ENCODE measurements at places on chromosomes 3 and 15.

DNA sequence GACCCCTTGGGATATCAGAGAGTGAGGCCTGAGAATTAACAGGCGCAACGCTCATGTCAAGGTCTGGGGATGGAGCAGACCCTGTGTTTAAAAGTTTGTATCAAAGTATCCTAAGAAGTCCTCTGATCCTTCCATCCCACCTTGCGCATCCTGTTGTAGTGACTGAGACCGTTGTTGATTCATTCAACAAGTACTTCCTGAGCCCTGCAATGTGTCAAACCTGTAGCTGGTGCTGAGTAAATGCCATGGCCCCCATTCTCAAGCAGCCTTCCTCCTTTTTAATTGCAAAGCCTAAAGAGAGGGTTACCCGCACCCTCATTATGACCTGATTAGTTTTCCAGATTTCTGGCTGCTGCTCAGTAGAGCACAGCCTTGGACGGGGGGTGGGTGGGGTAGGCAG is 46.4 kb downstream of the RPLP1 start:
- no peak for DNase-seq

DNA sequence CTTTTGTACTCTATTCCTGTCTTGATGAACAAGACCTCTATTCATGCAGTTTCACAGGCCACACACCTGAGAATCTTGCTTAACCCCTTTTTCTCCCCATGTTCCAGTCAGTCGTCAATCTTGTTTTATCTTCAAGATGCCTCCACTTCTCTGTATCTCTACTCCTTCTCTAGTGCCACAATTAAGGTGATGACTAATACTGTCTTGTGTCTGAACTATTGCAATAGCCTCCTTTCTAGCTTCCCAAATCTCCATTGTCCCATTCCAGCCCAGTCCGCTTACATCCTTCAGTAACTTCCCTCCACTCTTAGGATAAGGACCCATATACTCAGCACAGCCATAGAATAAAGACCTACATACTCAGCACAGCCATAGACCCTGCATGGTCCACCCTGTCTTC is 24.7 kb downstream of the CHST14 start:
- no peak for DNase-seq

GRCh38 chr3:128987302-128988100 is 6.4 kb downstream of the CFAP92 start:
- DNase-seq = no peak

DNA sequence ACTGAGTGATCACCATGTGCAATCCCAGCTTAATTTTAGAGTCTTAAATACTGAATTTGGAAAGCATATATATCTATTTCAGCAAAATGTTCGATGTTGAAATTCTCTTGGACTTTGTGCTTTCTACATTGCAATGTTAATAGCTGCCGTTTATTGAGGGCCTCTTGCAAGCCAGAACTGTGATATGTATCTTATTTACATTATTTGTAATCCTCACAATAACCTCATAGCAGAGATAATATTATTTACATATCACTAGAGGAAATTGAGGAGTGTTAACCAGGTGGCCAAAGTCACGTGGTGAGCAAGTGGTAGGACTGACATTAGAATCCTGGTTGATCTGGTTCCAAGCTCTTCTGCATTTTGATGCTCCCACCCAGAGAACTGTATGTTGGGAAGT is 254.1 kb downstream of the SLC9A9 start:
- no peak for DNase-seq

- no peak for DNase-seq
These were observed 62.6 kb downstream of the OSBPL10 start for GRCh38 chr3:31918179-31919150.

DNA sequence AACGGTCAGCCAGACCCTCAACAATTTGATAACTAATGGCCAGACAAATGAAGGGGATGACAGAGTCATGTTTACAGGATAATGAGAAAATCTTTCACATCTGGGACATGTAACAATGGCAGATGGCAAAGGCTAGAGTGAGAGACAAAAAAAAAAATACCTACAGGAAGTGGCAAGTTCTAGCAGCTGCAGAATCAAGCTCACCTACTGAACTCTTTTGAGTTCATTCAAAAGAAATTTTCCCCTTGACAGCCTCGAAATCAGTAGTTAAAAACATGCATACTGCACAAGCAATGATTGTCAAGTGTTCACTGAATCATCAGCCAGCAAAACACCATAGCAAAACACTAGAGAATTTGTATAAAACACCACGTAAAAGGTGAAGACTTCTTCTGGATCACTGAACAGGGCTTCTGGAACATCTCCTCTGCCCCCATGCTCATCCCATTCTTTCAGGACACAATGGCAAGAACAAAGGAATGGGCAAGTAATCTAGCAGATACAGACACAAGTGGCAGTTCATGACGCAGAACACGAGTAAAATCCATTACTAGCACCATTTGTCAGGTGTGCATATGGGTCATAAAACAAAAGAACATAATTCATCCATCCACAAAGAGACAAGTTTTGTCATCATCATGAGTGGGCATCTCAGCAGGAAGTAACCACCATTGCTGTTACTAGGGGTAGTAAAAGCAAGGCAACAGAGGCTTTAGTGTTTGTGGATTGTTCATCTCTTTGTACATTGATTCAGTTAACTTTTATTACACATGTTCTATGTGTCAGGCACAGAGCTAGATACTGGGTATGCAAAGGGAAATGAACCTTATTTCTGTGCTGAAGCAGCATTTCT is 13.8 kb upstream of the KCNMB2 start:
- no peak for DNase-seq

DNA sequence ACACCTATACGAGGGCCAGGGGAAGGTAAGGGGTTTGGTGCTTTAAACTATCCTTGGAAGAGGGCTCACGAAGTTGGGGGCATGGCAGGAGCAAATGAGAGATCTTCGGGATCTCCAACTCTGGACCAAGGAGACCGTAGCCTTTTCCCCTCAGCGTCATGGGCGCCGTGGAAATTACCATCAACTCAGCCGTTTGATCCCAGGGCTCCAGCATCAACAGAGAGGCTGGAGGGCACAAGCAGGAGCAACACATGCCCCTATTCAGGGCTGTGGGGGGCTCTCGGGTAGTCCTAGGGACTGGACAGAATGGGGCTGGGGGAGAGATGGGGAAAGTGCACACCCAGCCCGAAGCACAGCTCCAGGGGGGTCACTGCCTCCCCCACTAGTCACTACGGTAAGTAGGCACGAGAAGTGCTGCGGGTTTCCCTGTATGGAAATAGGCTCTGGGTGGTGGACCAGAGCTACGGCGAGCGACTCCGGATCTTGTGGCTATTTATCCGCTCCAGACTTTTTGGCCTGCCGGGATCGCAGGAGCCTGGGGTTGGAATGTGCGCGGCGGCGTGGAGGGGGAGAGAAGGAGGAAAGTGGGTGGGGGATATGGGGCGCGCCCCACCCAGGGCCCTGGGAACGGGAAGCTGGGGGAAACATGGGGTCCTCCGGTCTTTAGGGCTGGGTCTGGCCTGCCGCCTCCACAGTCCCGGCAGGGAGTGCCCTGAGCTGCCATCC is 539 bp upstream of the LAMB2 start:
- no peak for DNase-seq

DNA sequence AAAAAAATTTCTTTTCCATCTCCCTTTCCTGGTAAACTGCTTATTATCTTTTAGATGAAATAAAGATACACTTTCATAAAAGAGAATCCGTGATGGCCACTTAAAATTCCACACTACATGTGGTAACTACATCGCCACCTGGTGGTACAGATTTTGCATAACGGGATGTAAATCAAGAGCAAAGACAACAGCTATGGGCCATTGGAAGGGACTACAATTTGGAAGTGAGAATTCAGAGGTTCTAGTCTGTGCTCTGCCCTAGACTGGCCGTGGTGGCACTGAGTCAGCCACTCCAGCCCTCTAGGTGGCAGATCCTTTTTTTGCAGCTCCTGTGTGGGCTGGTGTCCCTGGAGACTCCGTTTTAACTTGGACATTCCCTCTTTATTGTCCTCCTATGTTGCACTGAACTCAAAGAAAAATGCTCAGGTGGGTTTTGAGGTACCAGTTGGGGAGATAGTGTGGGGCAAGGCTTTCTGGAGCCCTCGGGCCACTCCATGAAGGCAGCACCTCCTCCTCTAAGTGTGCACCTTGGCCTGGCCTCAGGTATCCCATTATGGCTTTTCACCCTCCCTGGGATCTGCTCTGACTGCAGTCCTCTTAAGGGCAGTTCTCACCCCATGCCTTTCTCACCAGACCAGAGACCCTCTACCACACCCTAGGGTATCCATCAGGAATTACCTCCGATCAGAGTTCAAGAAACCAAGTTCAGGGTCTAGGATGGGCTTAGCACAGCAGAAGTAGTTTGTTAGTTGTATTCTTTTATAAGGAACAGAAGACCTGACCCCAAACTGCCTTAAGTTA is 54.9 kb downstream of the SPSB4 start:
- peak; percentile 31 for DNase-seq

GRCh38 chr15:42101861-42102260 is 7.5 kb upstream of the PLA2G4D start:
- DNase-seq = no peak

DNA sequence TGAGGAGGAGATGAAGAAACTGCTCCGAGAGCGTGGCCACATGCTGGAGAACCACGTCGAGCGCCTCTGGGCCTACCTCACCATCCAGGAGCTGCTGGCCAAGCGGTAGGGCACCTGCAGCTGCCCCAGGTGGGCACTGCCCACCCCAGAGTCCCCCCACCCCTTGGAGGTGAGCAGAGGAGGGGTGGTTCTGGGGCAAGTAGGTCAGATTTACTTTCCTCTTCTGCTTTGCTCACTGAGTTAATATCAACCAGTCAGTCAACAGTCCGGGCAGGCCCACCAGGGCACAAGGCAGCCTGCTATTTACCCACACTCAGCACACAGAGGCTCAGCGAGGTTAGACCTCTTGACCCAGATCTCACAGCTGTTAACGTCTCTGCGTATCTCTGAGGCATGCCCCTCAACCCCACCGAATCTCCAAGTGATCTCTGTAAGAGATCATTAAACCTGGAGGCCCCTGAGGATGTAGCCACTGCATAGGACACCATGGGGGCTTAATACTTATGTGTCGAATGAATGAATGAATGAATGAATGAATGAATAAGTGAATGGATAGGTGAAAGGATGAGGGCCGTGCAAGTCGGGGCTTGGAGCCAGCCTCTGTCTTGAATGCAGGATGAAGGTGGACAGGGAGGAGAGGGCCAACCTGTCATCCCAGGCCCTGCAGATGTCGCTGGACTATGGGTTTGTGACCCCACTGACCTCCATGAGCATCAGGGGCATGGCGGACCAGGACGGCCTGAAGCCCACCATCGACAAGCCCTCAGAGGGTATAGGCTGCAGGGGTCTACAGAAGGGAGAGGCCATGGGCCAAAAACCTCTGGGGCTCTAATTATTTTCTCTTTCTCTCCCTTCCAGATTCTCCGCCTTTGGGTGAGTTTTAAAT is 8.0 kb upstream of the ITIH3 start:
- no peak for DNase-seq

DNA sequence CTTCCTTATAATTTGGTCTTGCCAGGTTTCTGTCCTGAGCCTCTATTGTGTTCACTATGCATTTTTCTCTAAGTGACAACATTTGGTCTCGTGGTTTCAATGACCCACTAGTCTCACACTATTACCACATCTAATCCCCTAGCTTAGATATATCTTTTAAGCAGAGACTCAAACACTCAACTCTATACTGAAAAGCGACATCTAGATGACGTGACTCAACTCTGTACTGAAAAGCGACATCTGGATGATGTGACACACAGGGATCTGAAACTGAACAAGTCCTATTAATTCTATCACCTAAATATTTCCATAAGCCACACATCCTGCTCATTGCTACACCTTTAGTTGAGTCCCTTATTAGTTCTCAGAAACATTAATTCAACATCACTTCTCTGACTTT is 141.7 kb upstream of the MBNL1 start:
- no peak for DNase-seq

DNA sequence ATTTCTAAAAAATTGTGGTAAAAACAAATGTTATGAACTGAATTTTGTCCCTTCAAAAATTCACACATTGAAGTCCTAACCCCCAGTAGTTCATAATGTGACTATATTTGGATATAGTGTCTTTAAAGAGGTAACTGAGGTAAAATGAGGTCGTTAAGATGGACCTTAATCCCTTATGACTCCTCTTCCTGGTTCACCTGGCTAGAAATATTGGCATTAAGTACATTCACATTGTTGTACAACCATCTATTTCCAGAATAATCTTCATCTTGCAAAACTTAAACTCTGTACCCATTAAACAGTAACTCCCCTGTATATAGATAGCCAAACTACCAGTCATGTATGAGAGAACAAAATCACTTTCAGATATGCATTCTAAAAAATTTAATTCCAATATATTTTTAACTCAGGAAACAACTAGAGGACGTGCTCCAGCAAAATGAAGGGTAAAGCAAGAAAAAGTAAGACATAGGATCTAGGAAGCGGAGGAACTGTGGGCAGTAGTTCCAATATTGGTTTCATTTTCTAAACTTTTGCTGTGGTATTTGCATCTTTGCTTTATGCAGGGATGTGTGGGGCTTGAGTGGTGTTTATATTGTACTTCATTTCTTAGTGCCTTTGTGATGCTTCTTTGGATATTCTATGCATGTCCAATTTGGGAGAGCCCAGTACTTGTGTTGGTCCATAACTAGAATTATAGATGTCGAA is 36.7 kb upstream of the IL20RB start:
- no peak for DNase-seq

DNA sequence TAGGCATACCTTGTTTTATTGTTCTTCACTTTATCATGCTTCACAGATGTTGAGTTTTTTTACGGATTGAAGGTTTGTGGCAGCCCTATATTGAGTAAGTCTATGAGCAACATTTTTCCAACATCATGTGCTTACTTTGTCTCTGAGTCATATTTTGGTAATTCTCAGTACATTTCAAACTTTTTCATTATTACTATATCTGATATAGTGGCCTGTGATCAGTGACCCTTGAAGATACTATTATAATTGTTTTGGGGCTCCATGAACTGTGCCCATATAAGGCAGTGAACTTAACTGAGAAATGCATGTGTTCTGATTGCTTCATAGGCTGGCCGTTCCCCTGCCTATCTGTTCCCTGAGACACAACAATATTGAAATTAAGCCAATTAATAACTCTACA is 42.8 kb upstream of the NSMCE3 start:
- DNase-seq = no peak

- no peak for DNase-seq
These were observed 22.9 kb downstream of the MBNL1 start for GRCh38 chr3:152291649-152292066.

GRCh38 chr15:22884344-22884743 is 45.9 kb downstream of the NIPA2 start:
- no peak for DNase-seq

DNA sequence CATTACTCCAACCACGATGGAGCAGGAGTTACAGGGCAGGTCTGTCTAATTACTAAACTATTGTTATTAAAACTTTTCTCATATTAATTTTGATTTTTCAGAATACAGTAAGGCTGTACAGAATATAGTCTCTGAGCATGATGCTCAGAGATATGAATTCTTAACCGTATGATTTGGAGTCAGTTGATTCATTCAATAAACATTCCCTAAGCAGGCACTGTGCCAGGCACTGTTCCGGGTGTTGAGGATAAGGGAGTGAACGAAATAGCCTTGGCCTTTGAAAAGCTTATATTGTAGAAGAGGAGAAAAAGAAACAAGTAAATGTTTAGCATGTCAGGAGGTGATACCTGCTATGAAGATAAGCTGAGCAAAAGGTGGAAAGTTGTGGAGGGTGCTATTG is 187.3 kb downstream of the KCNAB1 start:
- DNase-seq = no peak

All from stimulated activated CD4-positive, alpha-beta T cell treated with anti-CD3 and anti-CD28 coated beads, Interleukin-4, amount 100 ng/mL, for 4 hours (primary cell).